ENCODE measurements at places on chromosomes 3 and 15. TPM values are rescaled to one million over a fixed set of nuclear protein-coding genes. Genes with fewer than 3 reads are reported as not detected.

DNA sequence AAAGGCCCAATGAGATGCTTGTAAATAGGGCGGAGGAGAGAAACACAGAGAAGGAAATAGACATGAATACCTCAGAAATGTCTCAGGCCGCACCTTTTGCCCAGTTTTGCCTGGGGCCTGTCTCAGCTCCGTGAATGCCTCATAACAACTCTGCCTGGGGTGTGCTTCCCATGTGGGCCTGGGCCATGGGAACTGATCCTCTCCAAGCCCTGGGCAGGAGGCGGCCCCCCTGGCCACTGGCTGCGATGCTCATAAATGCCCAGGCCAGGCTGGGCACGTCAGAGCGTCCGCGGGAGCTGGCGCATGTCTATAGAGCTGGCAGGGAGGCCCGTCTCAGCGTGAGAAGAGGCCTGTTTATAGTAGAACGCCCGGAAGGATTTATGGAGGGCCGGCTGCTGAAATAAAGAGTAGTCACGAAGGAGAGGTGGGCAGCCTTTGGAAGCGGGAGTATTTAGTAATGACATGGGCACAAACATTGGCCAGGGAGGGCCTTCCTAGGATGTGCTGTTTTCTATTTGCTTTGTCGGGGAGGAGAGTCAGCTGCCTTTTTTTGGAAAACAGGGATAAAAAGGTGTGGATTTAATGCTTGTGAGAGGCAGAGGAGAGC lies 85.9 kb upstream of the IGF1R start:
- no peak for DNase-seq

GRCh38 chr3:55505776-55506175 lies 18.7 kb upstream of the WNT5A start:
- no peak for DNase-seq

DNA sequence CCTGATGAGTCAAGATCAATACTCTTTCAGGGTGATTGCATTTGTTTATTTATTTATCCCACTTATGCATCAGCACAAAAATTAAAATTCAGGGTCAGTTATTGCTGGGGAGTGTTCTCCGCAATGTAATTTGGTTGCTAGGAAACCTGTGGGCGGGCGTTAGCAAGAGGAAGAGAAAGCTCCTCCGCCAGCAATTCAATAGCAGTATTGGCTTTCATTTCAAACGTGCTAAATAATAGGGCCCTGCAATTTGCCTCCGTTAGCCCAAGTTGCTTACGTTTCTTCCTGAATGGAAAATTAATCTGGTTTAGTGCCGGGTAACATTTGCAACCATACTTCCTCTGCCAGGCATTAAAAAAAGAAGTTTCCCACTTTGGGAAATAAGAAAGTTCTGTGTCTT lies 35.5 kb upstream of the PLCL2 start:
- peak; percentile 82 for DNase-seq

The SHQ1 gene
- total RNA-seq: 19.9 TPM

The ATP8B4 gene
- 2.9 TPM for total RNA-seq

The GRM7 gene
- total RNA-seq: not detected

All from activated naive CD4-positive, alpha-beta T cell treated with anti-CD3 and anti-CD28 coated beads for 36 hours (primary cell).